ENCODE measurements at places on chromosomes 11 and 22. TPM values are rescaled to one million over a fixed set of nuclear protein-coding genes. Genes with fewer than 3 reads are reported as not detected.

GRCh38 chr11:9838229-9838628 lies 174.4 kb downstream of the SWAP70 start:
- DNase-seq: no peak

GRCh38 chr11:59973097-59973496 lies 9.3 kb downstream of the OOSP4A start:
- no peak for DNase-seq

GRCh38 chr22:49955581-49956417 lies 4.8 kb upstream of the PIM3 start:
- no peak for DNase-seq

- no peak for DNase-seq
Observed at GRCh38 chr11:117673602-117674001, 123.4 kb downstream of the DSCAML1 start.

The MAPK8IP2 gene
- polyA plus RNA-seq: 0.56 TPM

The PRDM11 gene
- polyA plus RNA-seq: 14.2 TPM

The OR4A16 gene
- not detected for polyA plus RNA-seq
